Activated naive CD4-positive, alpha-beta T cell treated with anti-CD3 and anti-CD28 coated beads, Interleukin-2, amount 50 U/mL, for 16 hours (primary cell): ENCODE measurements at places on chromosomes 3 and 15.

- no peak for DNase-seq
Observed at GRCh38 chr3:154690413-154690812, 260.4 kb upstream of the GPR149 start.

DNA sequence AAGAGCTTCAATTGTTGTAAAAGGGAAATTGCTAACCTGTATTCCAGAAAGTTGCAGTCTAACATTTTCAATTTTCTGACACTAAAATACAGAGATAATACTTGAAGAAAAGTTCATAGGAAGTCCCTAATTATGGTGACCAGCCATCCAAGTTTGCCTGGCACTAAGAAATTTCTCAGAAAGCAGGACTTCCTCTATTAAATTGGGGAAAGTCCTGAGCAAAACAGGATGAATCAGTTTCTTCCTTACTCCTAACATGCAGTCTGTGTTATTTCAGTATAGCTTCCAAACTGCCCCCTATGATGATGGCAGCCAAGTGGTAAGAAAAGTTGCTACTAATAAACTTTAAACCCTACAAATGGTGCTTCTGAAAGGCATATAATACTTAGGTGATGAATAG lies 133.5 kb upstream of the SGO1 start:
- no peak for DNase-seq

GRCh38 chr15:68419301-68420175 lies 12.4 kb downstream of the ITGA11 start:
- no peak for DNase-seq

- peak; percentile 40 for DNase-seq
Observed at GRCh38 chr3:71089271-71089847, 494.2 kb downstream of the FOXP1 start.

GRCh38 chr3:24640330-24640877 lies 145.8 kb upstream of the THRB start:
- no peak for DNase-seq

DNA sequence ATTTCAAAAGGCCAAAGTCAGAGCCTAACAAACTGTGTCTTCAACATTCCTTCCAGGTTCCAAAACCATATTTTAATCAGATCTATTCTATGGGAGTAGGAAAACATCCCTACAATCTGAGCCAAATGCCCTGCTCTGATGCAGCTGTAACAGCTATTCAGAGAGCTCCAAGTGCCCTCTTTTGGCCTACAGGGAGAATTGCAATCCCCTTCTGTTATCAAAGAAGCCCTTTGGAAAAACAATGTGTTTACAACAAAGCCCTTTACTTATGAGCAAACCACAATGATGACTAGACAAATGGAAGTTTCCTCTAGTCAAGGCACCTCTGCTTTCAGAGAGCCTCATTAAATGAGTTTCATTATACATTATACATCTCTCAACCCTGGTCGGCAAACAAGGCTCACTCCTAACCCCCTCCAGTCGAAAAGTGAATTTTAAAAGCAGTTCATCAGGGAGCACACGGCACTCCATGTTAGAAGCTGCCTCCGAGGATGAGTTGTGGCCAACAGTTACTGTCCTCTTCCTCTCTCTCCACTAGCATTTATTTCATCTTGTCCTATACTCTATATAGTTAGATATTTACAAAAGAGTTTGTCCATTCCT lies 42.6 kb upstream of the TMCO5A start:
- DNase-seq, result no peak

- DNase-seq, result no peak
Observed at GRCh38 chr15:67085818-67086636, 20.6 kb downstream of the SMAD3 start.

- DNase-seq, result no peak
Observed at GRCh38 chr3:119663885-119664284, 3.5 kb upstream of the POPDC2 start.

GRCh38 chr15:41873711-41874110 lies 20.1 kb downstream of the SPTBN5 start:
- no peak for DNase-seq

DNA sequence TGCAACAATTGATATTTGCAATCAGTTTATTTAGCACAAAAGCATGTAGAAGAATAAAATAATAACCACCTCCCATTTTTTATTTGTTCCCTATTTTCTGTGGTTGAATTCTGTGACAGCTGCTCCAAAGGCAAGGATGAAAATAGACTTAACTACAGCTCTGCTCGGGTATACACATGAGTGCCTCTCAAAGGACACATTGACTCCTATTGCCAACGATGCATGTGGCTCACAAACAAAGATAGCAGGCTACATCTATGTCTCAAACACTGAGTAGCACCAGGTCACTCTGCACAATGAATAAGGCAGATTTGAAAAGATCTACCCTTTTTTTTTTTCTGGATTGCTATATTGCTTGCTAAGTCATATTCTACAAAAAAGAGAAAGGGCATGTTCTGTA lies 612.9 kb downstream of the ROBO1 start:
- DNase-seq, result no peak

- DNase-seq, result peak; percentile 23
Observed at GRCh38 chr3:124565013-124565412, 165.2 kb upstream of the UMPS start.

- no peak for DNase-seq
Observed at GRCh38 chr15:55673287-55673686, 69.7 kb downstream of the PRTG start.
